Activated CD8-positive, alpha-beta memory T cell treated with anti-CD3 and anti-CD28 coated beads, Interleukin-2, amount 10 ng/mL, durations not matched to agents 7 days and 5 days (primary cell): ENCODE measurements at places on chromosomes 5 and 9. TPM values are rescaled to one million over a fixed set of nuclear protein-coding genes. Genes with fewer than 3 reads are reported as not detected.

- H3K36me3 ChIP-seq: no peaks in the 10 kb centered on the region
- no peaks in the 10 kb centered on the region for H3K4me1 ChIP-seq
- DNase-seq: no peak
- no peak overlapping the region for H3K4me3 ChIP-seq
- H3K27me3 ChIP-seq: no peaks in the 10 kb centered on the region
- H3K27ac ChIP-seq: no peak overlapping the region
These were observed 461.1 kb upstream of the NUDT12 start for GRCh38 chr5:104023739-104024138.

- no peak overlapping the region for H3K27ac ChIP-seq
- no peaks in the 10 kb centered on the region for H3K27me3 ChIP-seq
- H3K4me1 ChIP-seq: no peaks in the 10 kb centered on the region
- no peak for DNase-seq
- H3K36me3 ChIP-seq: no peaks in the 10 kb centered on the region
- H3K4me3 ChIP-seq: no peak overlapping the region
These were observed 405.8 kb upstream of the TLE4 start for GRCh38 chr9:79166005-79166404.

- peaks cover 59% of the 10 kb centered on the region for H3K4me1 ChIP-seq
- H3K27me3 ChIP-seq: no peaks in the 10 kb centered on the region
- H3K36me3 ChIP-seq: peaks cover 31% of the 10 kb centered on the region
- peak; percentile 57 for DNase-seq
- peak overlapping the region; percentile 95 for H3K27ac ChIP-seq
- H3K4me3 ChIP-seq: peak overlapping the region; percentile 86
These were observed 2.4 kb downstream of the NFIL3 start for GRCh38 chr9:91421128-91421765.

GRCh38 chr5:79273341-79273740 is 37.4 kb downstream of the JMY start:
- no peaks in the 10 kb centered on the region for H3K27me3 ChIP-seq
- H3K27ac ChIP-seq: no peak overlapping the region
- no peak for DNase-seq

DNA sequence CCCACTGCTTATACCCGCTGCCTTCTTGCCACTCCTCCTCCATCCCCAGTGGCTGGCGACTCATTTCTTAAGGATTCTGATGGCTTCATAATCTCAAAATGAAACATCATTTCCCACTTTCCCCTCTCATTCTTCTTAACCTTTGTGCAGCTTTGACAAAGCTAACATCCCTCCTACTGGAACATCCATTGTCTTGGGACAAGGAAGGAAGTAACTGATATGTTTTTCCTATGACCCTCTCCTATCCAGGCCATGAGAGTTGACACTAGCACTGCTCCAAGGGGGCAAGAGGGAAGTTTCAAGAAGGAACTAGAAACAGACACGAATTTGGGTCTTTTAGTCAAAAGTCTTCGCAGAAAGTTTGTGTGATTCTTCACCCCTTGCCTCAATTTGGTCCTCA is 71.7 kb upstream of the SNX2 start:
- H3K27me3 ChIP-seq: peaks cover 14% of the 10 kb centered on the region
- peaks cover 13% of the 10 kb centered on the region for H3K4me1 ChIP-seq
- H3K36me3 ChIP-seq: no peaks in the 10 kb centered on the region
- no peak overlapping the region for H3K4me3 ChIP-seq
- H3K27ac ChIP-seq: no peak overlapping the region

DNA sequence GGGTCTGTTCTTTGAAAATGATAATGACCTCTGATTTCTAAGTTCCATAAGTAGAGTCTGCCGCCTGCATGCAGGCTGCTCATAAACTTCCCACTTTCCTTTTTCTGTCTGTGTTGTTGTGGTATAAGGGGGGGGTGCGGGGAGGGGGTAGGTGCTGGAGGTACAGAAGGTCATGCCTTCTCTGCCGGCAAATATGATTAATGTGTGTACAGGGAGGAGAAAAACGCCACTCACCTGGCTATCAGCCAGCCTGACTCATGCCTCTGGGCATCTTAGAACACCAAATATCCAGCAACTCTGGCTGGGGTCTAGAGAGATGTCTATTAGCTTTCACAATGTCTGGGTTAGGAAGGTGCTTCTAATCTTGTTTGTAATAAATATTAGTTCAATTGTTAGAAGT is 128.3 kb downstream of the EFNA5 start:
- H3K27ac ChIP-seq: no peak overlapping the region
- peaks cover 4% of the 10 kb centered on the region for H3K4me1 ChIP-seq
- H3K36me3 ChIP-seq: no peaks in the 10 kb centered on the region
- no peak overlapping the region for H3K4me3 ChIP-seq

DNA sequence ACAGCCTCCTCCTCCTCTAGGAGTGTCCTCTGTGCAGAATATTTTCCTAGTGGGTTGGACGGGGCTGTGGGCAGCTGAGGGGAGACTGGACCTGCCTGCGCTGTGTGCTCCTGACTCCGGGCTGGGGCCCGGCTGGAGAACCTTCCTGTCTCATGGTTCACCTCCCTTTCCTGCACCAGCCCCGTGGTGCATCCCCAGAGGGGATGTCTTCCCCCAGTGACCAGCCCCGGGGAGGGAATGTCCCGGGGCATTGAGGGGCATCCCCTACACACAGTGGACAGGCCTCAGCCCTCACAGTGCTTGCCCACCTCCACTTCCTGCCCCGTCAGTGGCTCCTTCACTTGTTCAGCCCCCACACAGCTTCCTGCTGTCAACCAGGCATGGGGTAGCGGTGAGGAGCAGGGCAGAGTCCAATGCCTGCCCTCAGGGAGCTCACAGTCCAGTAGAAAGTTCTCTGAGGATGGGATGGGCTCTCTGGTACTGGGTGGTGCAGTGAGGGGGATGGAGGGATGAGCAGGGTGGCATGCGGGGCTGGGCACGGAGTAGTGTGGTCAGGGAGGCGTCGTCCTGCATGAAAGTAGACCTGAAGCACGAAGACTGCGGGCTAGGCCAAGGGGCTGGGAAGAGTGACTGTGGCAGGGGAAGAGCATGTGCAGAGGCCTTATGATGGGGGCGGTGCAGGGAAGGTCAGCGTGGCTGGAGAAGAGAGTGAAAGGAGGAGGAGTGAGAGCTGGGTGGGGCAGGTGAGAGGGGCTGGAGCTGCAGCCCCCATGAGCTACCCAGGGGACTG is 52.1 kb upstream of the PITX1 start:
- H3K27ac ChIP-seq: no peak overlapping the region
- no peaks in the 10 kb centered on the region for H3K4me1 ChIP-seq
- no peak for DNase-seq
- H3K27me3 ChIP-seq: peaks cover 20% of the 10 kb centered on the region
- no peaks in the 10 kb centered on the region for H3K36me3 ChIP-seq

GRCh38 chr9:73152543-73152844 is 829 bp downstream of the ANXA1 start:
- H3K4me1 ChIP-seq: peaks cover 67% of the 10 kb centered on the region
- peak overlapping the region; percentile 97 for H3K27ac ChIP-seq
- DNase-seq: no peak
- peak overlapping the region; percentile 85 for H3K4me3 ChIP-seq
- H3K36me3 ChIP-seq: peaks cover 26% of the 10 kb centered on the region
- H3K27me3 ChIP-seq: no peaks in the 10 kb centered on the region

GRCh38 chr5:133287500-133287899 is 235.7 kb downstream of the HSPA4 start:
- H3K27me3 ChIP-seq: no peaks in the 10 kb centered on the region
- H3K4me3 ChIP-seq: no peak overlapping the region
- H3K27ac ChIP-seq: no peak overlapping the region
- DNase-seq: peak; percentile 54

- no peaks in the 10 kb centered on the region for H3K36me3 ChIP-seq
- no peaks in the 10 kb centered on the region for H3K4me1 ChIP-seq
- H3K27ac ChIP-seq: no peak overlapping the region
- no peak for DNase-seq
- no peaks in the 10 kb centered on the region for H3K27me3 ChIP-seq
These were observed 155.7 kb upstream of the SH3GL2 start for GRCh38 chr9:17422994-17423680.

GRCh38 chr5:6820851-6821479 is 107.7 kb downstream of the TENT4A start:
- no peak overlapping the region for H3K27ac ChIP-seq
- H3K27me3 ChIP-seq: peaks cover 34% of the 10 kb centered on the region
- peak; percentile 72 for DNase-seq

GRCh38 chr5:160198146-160198545 is 31.2 kb upstream of the FABP6 start:
- DNase-seq: no peak
- H3K27me3 ChIP-seq: peaks cover 9% of the 10 kb centered on the region
- no peak overlapping the region for H3K4me3 ChIP-seq

- no peak overlapping the region for H3K4me3 ChIP-seq
- peaks cover 2% of the 10 kb centered on the region for H3K27me3 ChIP-seq
- peaks cover 11% of the 10 kb centered on the region for H3K4me1 ChIP-seq
- no peaks in the 10 kb centered on the region for H3K36me3 ChIP-seq
- DNase-seq: peak; percentile 25
- H3K27ac ChIP-seq: no peak overlapping the region
These were observed 47.4 kb downstream of the ANKRD33B start for GRCh38 chr5:10611290-10611689.

GRCh38 chr5:67248703-67249589 is 52.3 kb upstream of the CD180 start:
- peaks cover 14% of the 10 kb centered on the region for H3K4me1 ChIP-seq
- no peak overlapping the region for H3K27ac ChIP-seq
- H3K27me3 ChIP-seq: no peaks in the 10 kb centered on the region
- H3K36me3 ChIP-seq: no peaks in the 10 kb centered on the region
- DNase-seq: no peak

- DNase-seq: no peak
- H3K27me3 ChIP-seq: no peaks in the 10 kb centered on the region
- H3K36me3 ChIP-seq: peaks cover 56% of the 10 kb centered on the region
- H3K4me1 ChIP-seq: no peaks in the 10 kb centered on the region
These were observed 15.8 kb downstream of the CENPP start for GRCh38 chr9:92341578-92341977.

DNA sequence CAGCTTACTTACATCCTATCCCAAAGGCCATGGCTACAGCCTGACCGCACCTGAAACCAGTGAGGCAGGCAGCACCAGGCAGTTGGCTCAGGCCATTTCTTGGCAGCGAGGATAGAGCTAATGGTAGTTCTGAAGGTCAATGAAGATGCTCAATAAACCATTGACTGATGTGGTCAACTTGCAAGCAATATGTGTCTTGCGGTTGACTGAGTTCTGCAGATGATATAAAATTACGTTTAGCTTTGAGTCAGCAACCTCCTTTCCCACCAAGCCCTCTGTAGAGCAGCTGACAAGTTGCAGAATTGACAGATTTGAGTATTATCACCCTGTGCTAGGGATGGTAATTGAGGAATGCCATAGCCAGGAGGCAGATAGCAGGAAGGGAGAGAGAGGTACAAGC is 189.0 kb upstream of the PUM3 start:
- H3K27me3 ChIP-seq: peaks cover 21% of the 10 kb centered on the region
- no peak overlapping the region for H3K4me3 ChIP-seq
- peaks cover 11% of the 10 kb centered on the region for H3K4me1 ChIP-seq
- H3K36me3 ChIP-seq: no peaks in the 10 kb centered on the region
- DNase-seq: peak; percentile 41

DNA sequence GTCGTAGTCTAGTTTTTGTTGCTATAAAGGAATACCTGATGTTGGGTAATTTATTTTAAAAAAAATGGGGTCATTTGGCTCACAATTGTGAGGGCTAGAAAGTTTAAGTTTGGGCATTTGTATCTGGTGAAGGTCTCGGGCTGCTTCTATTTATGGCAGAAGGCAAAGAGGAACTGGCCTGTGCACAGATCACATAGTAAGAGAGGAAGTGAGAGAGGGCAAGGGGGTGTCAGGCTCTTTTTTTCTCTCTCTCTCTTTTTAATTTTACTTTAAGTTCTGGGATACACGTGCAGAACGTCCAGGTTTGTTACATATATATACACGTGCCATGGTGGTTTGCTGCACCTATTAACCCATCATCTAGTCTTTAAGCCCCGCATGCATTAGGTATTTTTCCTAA is 453.3 kb downstream of the DIRAS2 start:
- H3K4me1 ChIP-seq: no peaks in the 10 kb centered on the region
- H3K27ac ChIP-seq: no peak overlapping the region
- no peaks in the 10 kb centered on the region for H3K36me3 ChIP-seq
- no peak overlapping the region for H3K4me3 ChIP-seq
- H3K27me3 ChIP-seq: peaks cover 38% of the 10 kb centered on the region

- no peaks in the 10 kb centered on the region for H3K4me1 ChIP-seq
- H3K4me3 ChIP-seq: no peak overlapping the region
- H3K27me3 ChIP-seq: no peaks in the 10 kb centered on the region
- no peak overlapping the region for H3K27ac ChIP-seq
- peaks cover 13% of the 10 kb centered on the region for H3K36me3 ChIP-seq
- no peak for DNase-seq
These were observed 19.3 kb upstream of the NNT start for GRCh38 chr5:43583724-43584123.

GRCh38 chr5:147189109-147189424 is 45.8 kb upstream of the STK32A start:
- H3K4me3 ChIP-seq: no peak overlapping the region
- DNase-seq: no peak
- peaks cover 2% of the 10 kb centered on the region for H3K4me1 ChIP-seq
- no peaks in the 10 kb centered on the region for H3K36me3 ChIP-seq
- no peak overlapping the region for H3K27ac ChIP-seq
- peaks cover 9% of the 10 kb centered on the region for H3K27me3 ChIP-seq

DNA sequence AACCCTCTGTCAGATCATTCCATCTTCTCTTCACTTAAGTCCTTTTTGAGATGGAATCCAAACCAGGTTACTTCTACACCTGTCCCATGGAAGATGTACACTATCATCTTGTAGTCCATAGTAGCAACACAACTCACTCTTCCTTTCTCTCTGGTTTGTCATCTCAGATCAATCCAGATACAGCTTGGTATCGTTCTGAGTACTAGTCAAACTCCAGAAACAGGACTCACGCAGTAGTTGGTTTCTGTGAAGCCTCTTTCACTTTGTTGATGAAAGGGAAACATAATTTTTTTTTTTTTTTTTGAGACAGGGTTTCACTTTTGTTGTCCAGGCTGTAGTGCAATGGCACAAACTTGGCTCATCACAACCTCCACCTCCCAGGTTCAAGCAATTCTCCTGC is 484.0 kb downstream of the PRDM9 start:
- no peak overlapping the region for H3K4me3 ChIP-seq
- no peaks in the 10 kb centered on the region for H3K36me3 ChIP-seq
- H3K27me3 ChIP-seq: no peaks in the 10 kb centered on the region
- DNase-seq: no peak
- no peaks in the 10 kb centered on the region for H3K4me1 ChIP-seq

- peaks cover 5% of the 10 kb centered on the region for H3K4me1 ChIP-seq
- H3K27me3 ChIP-seq: no peaks in the 10 kb centered on the region
- no peak overlapping the region for H3K4me3 ChIP-seq
- no peak overlapping the region for H3K27ac ChIP-seq
These were observed 26.2 kb downstream of the CARNMT1 start for GRCh38 chr9:75001719-75002421.

MYMK gene
- not detected for total RNA-seq

CORO2A gene
- total RNA-seq: 6.2 TPM

C9orf153 gene
- total RNA-seq: 0.38 TPM

JAK2 gene
- total RNA-seq: 27.0 TPM

C8G gene
- 1.7 TPM for total RNA-seq

SPATA31A3 gene
- not detected for total RNA-seq
